ENCODE measurements at places on chromosomes 5 and 9.

GRCh38 chr5:158398360-158399201, 539.6 kb upstream of the CLINT1 start:
- no peak for DNase-seq

DNA sequence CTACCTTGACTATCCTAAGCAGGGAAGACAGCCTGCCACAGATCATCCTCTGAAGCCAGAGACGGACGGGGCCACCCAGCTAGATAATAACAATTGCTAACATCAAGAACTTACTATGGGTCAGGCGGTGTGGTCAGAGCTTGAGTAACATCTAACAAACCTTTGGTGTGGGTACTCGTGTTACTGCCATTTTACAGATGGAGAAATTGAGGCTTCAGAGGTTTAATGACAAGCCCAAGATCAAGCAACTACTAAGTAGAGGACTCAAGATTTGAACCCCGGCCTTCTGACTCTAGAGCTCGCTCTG, 16.7 kb upstream of the ARSI start:
- DNase-seq = no peak

- no peak for DNase-seq
These were observed 892.1 kb downstream of the TLE1 start for GRCh38 chr9:80797101-80797829.

DNA sequence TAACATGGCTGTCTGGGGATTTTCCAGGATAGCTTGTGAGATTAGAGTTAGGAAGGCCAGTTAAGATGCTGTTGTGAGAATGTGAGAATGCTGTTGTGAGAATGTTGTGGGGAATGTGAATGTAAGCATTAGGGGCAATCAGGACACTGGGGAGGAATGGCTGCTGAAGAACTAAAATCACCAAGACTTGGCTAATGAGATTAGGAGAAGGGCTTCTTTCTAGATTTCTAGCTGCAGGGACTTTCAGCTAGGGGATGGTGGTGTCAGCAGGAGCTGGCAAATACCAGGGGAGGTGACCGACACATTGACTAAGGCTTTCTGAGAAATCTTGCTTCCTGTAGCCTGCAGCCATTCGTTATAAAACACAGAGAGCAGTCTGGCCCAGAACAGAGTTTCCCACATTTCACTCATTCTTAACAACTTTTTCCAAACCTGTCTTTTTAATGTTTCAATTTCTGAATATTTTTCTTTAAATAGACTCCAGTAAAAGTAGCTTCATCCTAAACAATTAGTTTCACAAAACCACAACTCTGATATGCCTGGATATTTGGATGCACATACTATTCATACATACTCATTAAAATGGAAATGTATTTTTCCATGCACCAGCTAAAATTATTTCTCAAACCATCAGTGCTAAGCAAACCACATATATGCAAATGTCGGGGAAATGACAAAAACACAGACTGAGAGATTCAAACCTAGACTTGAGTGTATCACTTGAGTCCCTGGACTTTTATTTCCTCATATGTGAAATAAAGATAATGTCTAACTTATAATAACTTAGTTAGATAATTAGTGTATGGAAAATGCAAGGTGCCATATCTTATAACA, 89.3 kb upstream of the TNC start:
- peak; percentile 78 for DNase-seq

DNA sequence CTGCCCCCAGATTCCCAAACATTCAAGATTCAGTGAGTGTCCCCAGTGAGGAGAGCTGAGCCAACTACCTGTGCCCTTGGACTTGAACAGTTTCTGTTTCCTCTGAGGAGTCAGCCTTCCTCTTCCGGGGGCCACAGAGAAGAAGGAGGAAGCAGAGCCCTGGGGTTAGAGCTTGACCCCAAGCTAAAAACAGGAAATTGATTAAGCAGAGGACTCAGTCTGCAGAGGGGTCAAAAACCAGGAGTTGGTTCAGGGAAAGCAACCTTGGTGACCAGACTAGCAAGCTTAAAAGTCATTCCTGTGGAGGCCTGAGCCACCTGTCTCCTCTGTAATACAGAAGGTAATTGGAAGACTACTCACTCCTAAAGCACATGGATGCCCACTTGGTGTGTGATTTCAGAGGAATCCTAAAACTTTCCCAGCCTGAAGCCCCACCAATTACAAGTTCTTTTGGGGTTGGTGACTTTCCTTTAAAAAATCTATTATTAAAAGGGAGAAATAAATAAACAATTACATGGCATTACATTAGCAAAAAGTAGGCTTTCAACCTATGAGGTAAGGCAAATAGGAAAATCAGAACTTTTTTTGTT, 64.2 kb upstream of the SELENOP start:
- no peak for DNase-seq

DNA sequence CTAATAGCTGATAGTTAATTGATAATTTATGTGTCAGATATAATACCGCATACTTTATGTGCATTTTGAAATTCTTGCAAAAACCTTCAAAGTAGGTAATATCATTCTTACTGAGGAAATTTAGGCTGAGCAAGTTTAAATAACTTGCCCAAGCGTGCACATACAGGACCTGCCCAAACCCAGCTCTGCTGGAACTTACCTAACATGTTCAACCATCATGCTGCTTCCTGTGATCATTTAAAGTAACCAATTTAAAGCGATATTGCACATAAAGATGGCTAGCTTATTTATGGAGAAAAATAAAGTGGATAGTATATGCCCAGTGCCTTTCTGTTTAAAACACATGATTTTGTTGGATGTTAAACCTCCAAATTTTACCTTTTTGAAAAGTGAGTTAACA, 4.3 kb downstream of the FAM174A start:
- no peak for DNase-seq

DNA sequence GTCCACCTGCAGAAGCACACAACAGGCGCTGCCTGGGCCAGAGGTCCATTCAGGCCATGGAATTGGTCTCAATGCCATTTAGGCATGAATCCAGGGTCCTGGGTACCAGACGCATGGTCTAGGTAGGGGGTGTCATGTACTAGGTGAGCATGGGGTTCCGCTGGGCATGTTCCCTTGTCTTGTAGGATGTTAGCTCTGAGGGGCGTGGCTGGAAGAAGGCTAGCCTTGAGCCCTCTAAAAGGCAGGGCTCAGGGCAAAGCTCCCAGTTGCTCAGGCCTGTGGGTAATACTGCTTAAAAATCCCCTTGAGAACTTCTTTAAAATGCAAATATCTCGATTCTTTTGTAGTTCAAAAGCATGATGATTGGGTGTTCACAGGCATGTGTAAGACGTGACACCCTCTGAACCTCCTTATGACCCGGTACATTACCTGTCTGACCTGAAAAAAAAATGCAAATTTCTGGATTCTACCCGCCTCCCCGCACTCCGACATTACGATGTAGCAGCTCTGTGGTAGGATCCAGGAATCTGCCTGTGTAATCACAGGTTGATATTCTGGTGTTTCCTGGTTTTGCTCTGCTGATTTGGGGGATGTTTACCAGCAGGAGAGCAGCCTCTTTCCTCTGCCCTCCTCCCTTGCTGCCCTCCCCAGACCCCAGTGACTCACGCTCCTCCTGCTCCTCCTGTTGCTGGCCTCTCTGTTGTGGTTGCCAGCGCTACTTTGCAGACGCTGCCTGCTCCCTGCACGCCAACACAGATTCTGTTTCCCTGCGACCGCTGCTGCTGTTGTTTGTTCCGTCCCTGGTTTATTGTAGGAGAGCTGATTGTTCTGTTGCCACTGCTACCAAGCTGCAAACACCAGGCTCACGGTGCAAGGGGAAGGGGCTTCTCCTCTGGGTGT, 5.7 kb downstream of the TMC1 start:
- peak; percentile 89 for DNase-seq

GRCh38 chr9:91421971-91422757, 1.5 kb downstream of the NFIL3 start:
- DNase-seq = peak; percentile 56

DNA sequence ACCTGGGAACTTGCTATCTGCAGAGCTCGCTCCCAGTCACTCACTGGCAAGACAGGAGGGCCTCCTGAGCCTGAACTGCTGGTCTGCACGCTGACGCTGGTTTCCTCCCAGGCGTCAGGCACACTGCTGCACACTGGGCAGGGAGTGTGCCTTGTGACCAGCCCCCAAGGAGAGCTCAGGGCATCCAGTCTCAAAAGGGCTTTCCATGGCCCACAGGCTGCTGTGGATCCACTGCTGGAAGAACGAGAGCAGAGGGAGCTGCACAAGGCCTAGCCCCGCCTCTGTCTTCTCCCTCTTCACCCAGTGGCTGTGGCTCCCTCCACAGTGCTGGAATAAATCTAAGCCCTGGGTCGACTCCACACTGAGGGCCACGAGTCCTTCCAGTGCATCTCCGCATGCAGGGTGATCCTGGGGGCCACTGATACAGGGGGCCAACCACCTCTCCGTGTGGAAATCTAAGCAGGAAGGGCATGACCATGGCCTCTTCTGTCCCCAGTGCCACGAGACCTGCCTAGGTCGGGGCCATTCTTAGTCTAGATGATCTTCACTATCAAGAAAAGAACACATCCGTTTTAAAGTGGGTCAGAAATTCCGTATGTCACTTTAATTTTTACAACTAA, 93.6 kb downstream of the CAMSAP1 start:
- no peak for DNase-seq

DNA sequence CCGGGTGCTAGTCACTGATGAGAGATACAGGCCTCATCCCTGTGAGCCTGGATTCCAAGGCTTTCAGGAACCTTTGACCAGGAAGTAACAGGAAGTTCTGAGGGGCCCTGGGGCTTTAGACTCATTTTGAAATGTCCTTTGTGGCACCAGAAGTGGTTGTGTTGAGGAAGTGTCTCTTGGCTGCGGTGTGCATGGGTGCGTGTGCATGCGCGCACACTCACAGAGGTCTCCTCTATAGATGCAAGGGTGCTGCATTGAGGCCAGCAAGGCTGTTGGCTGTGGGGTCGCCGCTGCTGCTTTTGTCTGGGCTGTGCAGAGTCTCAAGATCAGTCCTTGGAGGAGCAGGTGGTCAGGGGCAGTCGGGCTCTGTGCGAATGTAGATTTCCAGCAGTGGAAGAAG, 7.6 kb downstream of the RAB24 start:
- DNase-seq = no peak

- DNase-seq = no peak
These were observed 451.9 kb upstream of the C9orf72 start for GRCh38 chr9:28025186-28025585.

DNA sequence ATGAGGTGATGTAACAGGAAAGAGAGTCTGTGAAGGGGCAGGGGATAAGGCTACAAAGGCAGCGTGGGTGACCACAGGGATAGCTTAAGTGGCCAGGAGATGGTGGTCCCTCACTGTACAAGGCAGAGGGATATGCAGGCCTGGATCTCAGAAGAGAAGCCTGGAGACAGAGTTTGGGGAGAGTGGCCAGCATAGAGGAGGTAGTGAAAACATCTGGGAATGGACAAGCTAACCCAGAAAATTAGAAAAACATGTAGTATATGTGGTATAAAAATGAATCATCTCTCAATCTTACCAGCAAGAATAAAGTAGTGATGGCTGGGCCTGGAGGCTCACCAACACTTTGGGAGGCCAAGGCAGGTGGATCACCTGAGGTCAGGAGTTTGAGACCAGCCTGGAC, 349.2 kb upstream of the KLF4 start:
- DNase-seq = no peak

DNA sequence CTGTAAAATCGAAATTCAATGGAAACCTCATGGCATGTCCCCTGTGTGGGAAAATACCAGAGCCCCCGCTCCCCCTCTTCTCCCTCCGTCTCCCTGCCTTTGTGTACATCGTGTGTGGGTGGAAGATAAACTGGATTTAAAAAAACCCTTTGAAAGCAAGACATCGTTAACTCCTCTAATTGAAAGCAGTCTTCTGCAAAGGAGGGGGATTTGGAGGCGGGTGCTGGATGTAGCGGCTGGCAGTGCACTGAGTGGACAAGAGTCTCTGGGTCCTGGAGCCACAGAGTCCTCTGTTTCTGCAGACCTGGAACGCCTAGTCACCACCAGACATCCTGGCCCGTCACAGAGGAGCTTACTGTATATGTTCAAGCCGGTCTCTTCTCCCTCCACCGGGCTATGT, 169.4 kb downstream of the PAPPA start:
- DNase-seq = no peak

- peak; percentile 76 for DNase-seq
These were observed 165.6 kb downstream of the YTHDC2 start for GRCh38 chr5:113678924-113679575.

GRCh38 chr9:76638001-76638400, 126.2 kb upstream of the PCA3 start:
- DNase-seq = no peak

DNA sequence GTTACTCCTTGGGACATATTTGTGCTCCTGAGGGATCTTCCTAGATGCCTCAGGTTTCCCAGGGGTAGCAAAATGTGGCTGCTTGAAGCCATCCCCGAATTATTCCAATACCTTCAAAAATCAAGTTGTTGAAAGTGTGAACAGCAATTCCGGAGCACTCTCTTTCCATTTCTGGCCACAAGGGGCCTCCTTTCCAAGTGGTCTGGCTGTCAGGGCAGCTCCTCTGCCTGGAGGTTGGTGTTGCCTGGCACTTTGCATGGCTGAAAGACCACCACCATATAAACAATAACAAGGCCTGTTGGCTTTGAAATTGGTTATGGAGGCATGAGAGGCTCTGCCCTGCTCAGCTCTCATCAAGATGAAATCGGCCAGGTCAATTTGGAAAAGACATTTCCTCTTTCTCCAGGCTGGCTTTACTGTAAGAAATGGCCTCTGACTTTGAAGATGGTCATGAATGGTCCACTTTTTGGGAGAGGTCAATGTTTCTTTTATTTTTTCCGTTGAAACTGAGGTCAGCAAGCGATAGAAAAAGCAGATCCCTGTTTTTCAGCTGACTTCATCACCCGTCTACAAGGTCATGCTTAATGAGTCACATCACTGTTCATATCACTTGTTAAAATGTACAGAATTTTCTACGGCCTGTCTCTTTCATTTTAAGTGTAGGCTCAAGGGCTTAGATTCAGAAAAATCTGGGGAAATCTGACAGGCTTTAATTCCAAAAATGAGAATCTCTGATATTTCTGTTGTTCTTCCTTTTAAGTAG, 481.1 kb upstream of the ZNF608 start:
- peak; percentile 79 for DNase-seq

- no peak for DNase-seq
These were observed 26.4 kb downstream of the C9orf43 start for GRCh38 chr9:113436728-113437515.

- no peak for DNase-seq
These were observed 2.7 kb downstream of the MTRR start for GRCh38 chr5:7871653-7872052.

- no peak for DNase-seq
These were observed 146.8 kb upstream of the TBC1D2 start for GRCh38 chr9:98402019-98402840.

- DNase-seq = no peak
These were observed 51.9 kb upstream of the TCERG1 start for GRCh38 chr5:146395193-146395592.

DNA sequence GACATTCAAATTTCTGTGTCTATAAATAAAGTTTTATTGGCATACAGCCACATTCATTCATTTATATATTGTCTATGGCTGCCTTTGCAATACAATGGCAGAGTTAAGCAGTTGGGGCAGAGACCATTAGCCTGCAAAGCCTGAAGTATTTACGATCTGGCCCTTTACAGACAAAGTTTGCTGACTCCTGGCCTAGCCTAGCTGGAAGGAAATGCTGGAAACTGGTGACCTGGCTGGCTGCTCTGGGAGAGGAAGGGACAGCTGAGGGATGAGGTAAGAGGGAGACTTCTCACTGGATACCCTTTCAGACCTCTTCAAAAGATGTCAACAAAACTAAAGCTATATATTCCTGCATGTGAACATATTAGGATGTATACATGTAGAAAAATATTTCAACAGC, 66.0 kb upstream of the PPARGC1B start:
- no peak for DNase-seq

- DNase-seq = no peak
These were observed 662.4 kb downstream of the DTWD2 start for GRCh38 chr5:118325931-118326330.

GRCh38 chr9:105281272-105281671, 36.8 kb downstream of the SLC44A1 start:
- DNase-seq = no peak

Measured in endodermal cell (in vitro differentiated cells).